Ascending aorta (tissue), 2 donors: ENCODE measurements at places on chromosomes 16 and 17. TPM values are rescaled to one million over a fixed set of nuclear protein-coding genes. Genes with fewer than 3 reads are reported as not detected.
A peak's percentile ranks its signal among the peaks of the same experiment; 100 is the strongest.

Gene KRTAP16-1
- total RNA-seq, result not detected

Gene OR1A2
- not detected for total RNA-seq

Gene ZNF205
- 49.8 TPM for total RNA-seq

Gene CCDC200
- not detected for total RNA-seq

Gene EVI2B
- 0.85 TPM for total RNA-seq

Gene PIK3R6
- 2.2 TPM for total RNA-seq

Gene GRN
- 430 TPM for total RNA-seq

- H3K36me3 ChIP-seq, result peaks cover 32% of the 10 kb centered on the region
- no peak overlapping the region for H3K27ac ChIP-seq
- H3K4me1 ChIP-seq, result peaks cover 43% of the 10 kb centered on the region
Measured at GRCh38 chr17:82237083-82237745, 8.4 kb downstream of the SLC16A3 start.

GRCh38 chr17:36600936-36601302, 464 bp upstream of the MRM1 start:
- peaks cover 20% of the 10 kb centered on the region for H3K4me1 ChIP-seq
- no peaks in the 10 kb centered on the region for H3K27me3 ChIP-seq
- no peak for DNase-seq
- no peaks in the 10 kb centered on the region for H3K36me3 ChIP-seq

DNA sequence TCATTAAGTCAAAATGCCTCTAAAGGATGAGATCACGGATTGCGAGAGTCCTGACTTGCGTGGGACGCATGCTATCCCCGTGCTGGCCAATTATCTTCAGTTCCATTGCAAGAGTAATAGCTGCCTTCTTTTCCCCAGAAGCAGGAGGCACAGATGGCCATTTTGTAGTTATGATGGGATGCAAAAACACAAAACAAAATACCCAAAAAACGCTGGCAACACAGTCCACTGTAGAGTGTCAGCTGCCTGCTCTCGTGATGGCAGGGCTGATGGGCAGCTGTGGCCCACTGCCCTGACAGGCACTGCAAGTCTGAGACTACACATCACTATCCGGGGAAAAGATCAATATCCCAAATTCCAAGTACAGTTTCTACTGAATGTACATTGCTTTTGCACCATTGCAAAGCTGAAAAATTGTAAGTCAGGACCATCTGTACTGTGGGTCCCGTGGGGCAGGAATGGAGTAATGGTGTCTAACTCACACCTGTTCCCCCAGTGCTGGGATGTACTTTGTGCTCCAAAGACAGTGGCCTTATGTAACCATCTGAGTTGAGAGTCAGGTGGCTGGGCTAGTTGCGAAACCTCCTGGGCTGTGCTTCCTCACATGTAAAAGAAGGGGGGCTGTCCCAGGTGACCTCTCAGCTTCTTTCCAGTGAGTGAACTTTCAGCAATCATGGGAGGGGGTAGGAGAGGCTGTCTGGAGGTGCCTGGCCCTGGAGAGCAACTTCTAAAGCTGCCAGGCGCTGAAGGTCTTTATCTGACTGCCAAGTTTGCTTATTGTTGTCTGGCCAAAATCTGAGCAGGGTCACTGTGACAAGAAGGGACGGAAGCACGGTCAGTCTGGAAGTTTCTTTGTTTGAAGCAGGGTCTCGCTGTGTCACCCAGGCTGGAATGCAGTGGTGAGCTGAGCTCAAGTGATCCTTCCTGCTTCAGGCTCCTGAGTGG, 4.7 kb downstream of the SLC47A1 start:
- no peak overlapping the region for H3K27ac ChIP-seq
- no peaks in the 10 kb centered on the region for H3K36me3 ChIP-seq
- DNase-seq, result no peak

DNA sequence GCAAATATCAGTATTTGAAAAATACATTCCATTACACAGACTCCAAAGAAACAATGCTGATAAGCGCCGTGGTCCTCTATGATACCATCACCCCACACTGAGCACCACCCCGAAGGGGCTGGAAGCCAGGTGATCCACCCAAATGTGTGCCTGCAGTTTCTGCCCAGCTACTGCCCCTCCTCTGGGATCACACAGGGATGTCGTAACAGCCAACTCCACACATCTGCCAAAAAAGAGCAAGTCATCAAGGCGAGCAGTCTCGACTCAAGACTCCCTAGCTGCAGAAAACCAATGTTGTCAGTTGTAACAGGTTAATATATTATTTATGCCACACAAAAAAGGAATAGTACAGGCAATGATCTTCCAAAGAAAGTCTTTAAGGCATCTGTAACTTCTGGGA, 21.0 kb downstream of the CYB5D2 start:
- peaks cover 55% of the 10 kb centered on the region for H3K36me3 ChIP-seq
- H3K27me3 ChIP-seq, result no peaks in the 10 kb centered on the region
- DNase-seq, result no peak
- peaks cover 12% of the 10 kb centered on the region for H3K4me1 ChIP-seq
- H3K4me3 ChIP-seq, result no peak overlapping the region

DNA sequence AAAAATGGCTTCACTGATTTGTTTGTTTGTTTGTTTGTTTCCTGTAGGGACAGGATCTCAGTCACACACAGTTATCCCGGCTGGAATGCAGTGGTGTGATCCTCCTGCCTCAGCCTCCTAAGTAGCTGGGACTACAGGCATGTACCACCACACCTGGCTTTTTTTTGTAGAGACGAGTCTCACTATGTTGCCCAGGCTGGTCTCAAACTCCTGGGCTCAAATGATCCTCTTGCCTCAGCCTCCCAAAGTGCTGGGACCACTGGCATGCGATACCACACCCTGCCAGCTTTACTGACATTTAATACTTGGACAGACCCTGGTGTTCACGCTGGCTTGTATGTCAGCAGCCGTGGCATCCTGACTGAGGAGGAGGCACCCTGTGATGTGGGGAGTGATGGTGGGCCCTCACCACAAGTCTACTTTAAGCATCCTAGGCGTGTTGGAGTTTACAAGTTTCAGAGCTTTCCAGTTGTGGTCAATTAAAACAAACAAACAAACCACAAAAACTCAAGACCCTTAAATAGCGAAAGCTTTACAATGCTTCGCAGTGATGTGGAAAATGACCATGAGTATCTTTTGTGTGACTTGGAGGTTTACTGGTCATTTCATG, 5.1 kb downstream of the ABCA3 start:
- DNase-seq, result no peak
- H3K4me1 ChIP-seq, result no peaks in the 10 kb centered on the region
- H3K36me3 ChIP-seq, result no peaks in the 10 kb centered on the region
- no peak overlapping the region for H3K4me3 ChIP-seq
- no peaks in the 10 kb centered on the region for H3K27me3 ChIP-seq
- H3K27ac ChIP-seq, result no peak overlapping the region

- H3K27ac ChIP-seq, result peak overlapping the region; percentile 59
- H3K27me3 ChIP-seq, result no peaks in the 10 kb centered on the region
- no peak overlapping the region for H3K4me3 ChIP-seq
- H3K4me1 ChIP-seq, result peaks cover 10% of the 10 kb centered on the region
- DNase-seq, result no peak
Measured at GRCh38 chr17:2239882-2240430, 63.6 kb downstream of the SMG6 start.
